ENCODE measurements at places on chromosomes 6 and 20.

GRCh38 chr6:156189195-156189594 is 588.0 kb upstream of the ARID1B start:
- DNase-seq, result no peak

GRCh38 chr6:38216451-38216850 is 396.9 kb downstream of the ZFAND3 start:
- no peak for DNase-seq

GRCh38 chr6:11331111-11331510 is 98.6 kb upstream of the NEDD9 start:
- DNase-seq, result no peak

DNA sequence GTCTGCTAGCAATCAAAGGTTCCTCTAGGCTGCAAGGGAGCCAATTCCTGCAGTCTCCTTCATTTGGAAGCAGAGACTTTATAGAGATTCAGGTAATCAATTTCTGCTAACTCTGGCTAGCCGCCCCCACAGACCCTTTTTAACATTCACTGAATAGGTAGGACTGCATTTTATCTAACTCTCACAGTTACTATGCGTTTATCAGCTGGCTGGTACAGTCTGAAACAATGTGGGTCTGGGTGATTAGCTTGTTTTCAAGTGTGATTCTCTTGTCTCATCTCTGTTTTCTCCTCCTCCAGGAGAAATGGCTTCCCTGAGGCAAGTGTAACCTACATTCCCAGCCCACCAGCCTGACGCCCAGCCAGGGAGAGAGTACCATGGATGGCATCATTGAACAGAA is 73.3 kb downstream of the SYNDIG1 start:
- no peak for DNase-seq

GRCh38 chr20:1182106-1182505 is 2.7 kb downstream of the TMEM74B start:
- DNase-seq, result no peak

GRCh38 chr6:116271149-116271708 is 8.5 kb downstream of the TSPYL1 start:
- no peak for DNase-seq

GRCh38 chr6:108673602-108674001 is 112.9 kb downstream of the FOXO3 start:
- DNase-seq, result no peak

DNA sequence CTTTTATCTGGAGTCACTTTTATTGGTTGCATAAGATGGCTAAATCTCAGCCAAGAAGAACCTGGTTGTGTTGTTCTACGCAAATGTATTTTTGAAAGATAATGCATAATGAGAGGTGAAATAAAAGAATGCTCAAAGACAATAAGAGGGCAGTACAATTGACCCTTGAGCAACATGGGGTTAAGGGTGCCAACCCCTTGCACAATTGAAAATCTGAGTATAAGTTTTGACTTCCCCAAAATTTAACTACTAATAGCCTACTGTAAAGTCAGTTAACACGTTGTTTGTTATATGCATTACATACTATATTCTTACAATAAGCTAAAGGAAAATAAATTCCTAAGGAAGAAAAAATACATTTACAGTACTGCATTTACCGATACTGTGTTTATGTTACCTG is 5.9 kb downstream of the RNF146 start:
- no peak for DNase-seq
